Right lobe of liver (tissue), 6 donors: ENCODE measurements at places on chromosomes 6 and 20. TPM values are rescaled to one million over a fixed set of nuclear protein-coding genes. Genes with fewer than 3 reads are reported as not detected.

GRCh38 chr6:150576651-150577226, 22.9 kb upstream of the PLEKHG1 start:
- no peaks in the 10 kb centered on the region for H3K36me3 ChIP-seq
- H3K27ac ChIP-seq = no peak overlapping the region
- DNase-seq = no peak
- no peaks in the 10 kb centered on the region for H3K27me3 ChIP-seq

- no peak for DNase-seq
- H3K27ac ChIP-seq = no peak overlapping the region
- H3K36me3 ChIP-seq = no peaks in the 10 kb centered on the region
- H3K4me1 ChIP-seq = peaks cover 8% of the 10 kb centered on the region
These were observed 38.4 kb upstream of the CCDC167 start for GRCh38 chr6:37538107-37538506.

DNA sequence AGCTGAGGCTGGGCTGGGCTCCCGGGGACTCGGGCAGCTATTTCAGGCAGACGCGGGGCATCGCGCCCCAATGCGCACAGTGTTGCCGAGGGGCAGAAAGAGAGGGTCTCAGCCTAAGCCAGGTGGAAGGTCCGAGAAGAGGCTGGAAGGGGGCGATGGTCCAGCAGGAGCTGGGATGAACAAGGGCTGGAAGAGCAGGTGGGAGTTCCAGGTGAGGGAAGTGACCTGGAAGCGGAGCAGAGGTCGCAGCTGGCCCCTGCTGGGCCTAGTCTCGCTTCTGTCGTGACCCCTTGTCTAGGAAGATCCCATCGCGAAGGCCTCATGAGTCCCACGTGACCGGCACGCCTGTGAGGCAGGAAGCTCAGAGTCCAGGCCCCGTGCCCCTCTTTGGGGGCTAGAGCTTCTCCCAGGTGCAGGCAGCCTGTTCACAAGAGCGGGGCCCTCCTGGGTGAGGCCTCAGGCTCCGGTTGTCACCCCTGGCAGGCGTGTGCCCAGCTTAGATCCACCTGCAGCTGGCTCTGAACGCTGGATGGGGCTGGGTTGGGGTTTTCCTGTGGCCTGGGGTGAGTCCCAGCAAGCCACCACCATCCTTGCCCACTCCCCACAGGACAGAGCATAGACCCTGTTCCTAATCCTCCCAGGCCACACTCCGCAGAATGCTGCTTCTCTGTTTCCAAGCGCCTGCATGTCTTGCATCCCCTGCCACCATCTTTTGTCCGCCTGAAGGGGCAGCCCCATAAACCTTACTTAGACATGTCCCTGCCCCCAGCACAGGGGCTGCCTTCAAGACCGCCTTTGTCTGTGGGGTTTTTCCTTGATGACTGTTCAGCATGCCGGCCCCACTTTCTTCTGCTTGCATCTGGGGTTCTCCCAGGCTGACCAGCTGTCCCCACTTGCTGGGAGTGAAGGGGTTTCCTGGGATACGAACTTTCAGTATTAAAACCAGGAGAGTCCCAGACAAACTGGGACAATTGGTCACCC, 15.1 kb downstream of the SLC22A3 start:
- no peak for DNase-seq
- no peaks in the 10 kb centered on the region for H3K36me3 ChIP-seq
- no peak overlapping the region for H3K27ac ChIP-seq
- no peaks in the 10 kb centered on the region for H3K27me3 ChIP-seq
- no peaks in the 10 kb centered on the region for H3K4me1 ChIP-seq

DNA sequence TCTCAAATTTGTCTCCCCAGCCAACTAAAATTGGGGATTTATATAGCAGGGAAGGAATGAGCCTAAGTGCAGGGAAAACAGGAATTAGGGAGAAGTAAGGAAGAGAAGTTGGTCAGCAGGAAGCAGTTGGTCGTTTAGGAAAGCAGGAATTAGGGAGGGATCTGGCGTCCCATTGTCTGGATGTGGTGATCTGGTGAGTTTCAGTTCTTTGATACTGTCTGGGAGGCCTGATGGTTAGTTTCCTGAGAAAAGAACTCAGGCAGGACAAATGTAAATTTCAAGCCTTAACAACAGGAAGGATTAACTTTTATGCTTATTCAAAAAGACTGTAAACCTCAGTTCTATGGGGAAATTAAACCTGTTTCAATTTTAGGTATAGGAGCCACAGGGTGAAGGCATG, 116.2 kb upstream of the PRL start:
- no peaks in the 10 kb centered on the region for H3K4me1 ChIP-seq
- no peaks in the 10 kb centered on the region for H3K36me3 ChIP-seq
- no peak overlapping the region for H3K4me3 ChIP-seq
- no peak for DNase-seq
- no peaks in the 10 kb centered on the region for H3K27me3 ChIP-seq
- no peak overlapping the region for H3K27ac ChIP-seq

DNA sequence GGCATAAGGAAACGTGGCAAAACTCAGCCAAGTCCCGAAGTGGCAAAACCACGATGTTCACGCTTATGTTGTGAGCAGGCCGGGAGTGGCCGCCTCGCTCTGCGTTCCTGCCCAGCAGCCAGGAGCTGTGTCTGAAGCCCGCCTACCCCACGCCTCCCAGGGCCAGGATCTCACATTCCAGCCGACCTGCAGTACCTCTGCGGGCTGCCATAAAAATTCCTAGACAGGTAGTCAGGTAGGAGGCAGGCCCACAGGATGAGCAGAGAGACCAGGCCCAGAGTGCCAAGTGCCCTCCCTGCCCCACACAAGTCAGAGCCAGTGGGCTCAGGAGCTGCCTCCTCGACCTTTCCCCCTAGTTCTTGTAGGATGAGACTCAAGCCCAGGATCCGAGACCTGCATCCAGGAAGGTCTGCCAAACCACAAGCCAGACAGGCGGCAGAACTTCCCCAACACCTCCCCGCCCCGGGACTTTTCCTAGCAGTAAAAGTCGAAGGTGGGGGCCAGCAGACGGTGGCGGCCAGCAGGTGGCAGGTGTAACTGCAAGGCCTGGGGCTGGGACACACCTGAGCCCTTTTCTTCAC, 16.7 kb downstream of the PMEPA1 start:
- H3K27me3 ChIP-seq = no peaks in the 10 kb centered on the region
- H3K4me3 ChIP-seq = no peak overlapping the region
- no peak for DNase-seq
- no peaks in the 10 kb centered on the region for H3K36me3 ChIP-seq

- DNase-seq = no peak
- H3K27me3 ChIP-seq = no peaks in the 10 kb centered on the region
- no peaks in the 10 kb centered on the region for H3K36me3 ChIP-seq
- H3K4me3 ChIP-seq = no peak overlapping the region
These were observed 16.6 kb upstream of the TXLNB start for GRCh38 chr6:139308286-139308916.

- no peak overlapping the region for H3K27ac ChIP-seq
- no peaks in the 10 kb centered on the region for H3K36me3 ChIP-seq
- no peak for DNase-seq
- H3K4me1 ChIP-seq = no peaks in the 10 kb centered on the region
- H3K27me3 ChIP-seq = no peaks in the 10 kb centered on the region
These were observed 103.3 kb downstream of the TFAP2B start for GRCh38 chr6:50921968-50922367.

DNA sequence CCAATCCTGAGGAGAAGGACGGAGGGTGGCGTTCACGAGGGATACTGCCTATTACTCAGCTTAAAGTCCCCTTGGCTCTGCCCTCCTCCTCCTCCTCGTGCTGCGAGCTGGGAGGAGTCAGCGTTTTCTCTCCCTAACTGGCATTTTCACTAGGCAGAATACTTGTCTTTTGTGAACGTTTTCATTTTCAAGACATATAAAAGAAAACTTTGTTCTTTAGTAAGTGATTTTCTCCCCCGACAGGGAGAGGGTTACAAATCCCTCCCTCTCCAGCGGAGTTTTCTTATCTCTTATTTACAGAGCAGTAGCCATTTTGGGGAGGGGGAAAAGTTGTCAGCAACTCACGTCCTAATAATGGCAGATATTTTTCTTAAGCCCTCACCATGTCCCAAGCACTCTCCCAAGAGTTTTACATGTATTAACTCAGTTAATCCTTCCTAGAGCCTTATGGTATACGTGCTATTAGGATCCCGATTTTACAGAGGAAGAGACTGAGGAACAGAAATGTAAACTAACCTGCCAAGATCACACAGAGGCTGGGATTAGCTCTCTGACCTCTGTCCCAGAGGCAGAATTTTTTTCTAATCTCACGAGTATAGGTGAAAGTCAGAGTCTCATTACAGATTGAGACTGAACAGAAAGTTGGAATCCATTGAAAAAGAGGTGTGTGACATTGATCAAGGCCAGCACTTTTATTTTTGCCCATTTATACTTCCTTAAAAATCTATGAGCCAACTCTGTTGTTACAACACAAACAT, 30.0 kb upstream of the ZNF217 start:
- H3K27me3 ChIP-seq = no peaks in the 10 kb centered on the region
- H3K36me3 ChIP-seq = no peaks in the 10 kb centered on the region
- H3K4me3 ChIP-seq = peak overlapping the region; percentile 53
- H3K27ac ChIP-seq = peak overlapping the region; percentile 97
- H3K4me1 ChIP-seq = peaks cover 36% of the 10 kb centered on the region

- DNase-seq = no peak
- H3K4me3 ChIP-seq = peak overlapping the region; percentile 90
- H3K27ac ChIP-seq = peak overlapping the region; percentile 90
These were observed 1.3 kb downstream of the PLCG1 start for GRCh38 chr20:41138475-41139226.

FRK gene
- 8.4 TPM for total RNA-seq

SNPH gene
- total RNA-seq = 0.12 TPM

GNRH2 gene
- total RNA-seq = not detected

UBD gene
- 60.4 TPM for total RNA-seq

AHCY gene
- total RNA-seq = 101 TPM

HLA-DPA1 gene
- 22.6 TPM for total RNA-seq
